ENCODE measurements at places on chromosomes 12 and 14.
A peak's percentile ranks its signal among the peaks of the same experiment; 100 is the strongest.

- no peak for DNase-seq
Observed at GRCh38 chr14:104432611-104433231, 146.8 kb upstream of the C14orf180 start.

DNA sequence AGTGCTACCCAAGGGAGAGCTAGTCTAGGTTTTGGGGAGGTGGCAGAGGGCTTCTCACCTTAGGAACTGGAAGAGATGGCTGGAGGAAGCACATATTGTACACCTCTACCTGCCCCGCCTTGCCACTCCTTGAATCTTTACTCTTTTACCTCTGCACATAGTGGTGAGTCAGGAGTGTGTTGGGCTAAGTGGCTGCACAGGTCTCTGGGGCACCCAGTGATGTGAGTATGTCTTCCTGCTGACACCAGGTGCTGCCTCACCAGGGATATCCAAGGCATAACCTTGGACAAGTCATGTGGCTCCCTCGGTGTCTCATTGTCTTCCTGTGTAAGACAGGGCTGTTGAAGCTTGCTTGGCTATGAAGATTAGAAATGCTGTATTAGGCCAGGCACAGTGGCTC is 19.8 kb upstream of the CABP1 start:
- peak; percentile 85 for DNase-seq

GRCh38 chr12:131782061-131782460 is 46.1 kb upstream of the MMP17 start:
- DNase-seq, result no peak

GRCh38 chr12:114767906-114768722 is 84.1 kb upstream of the TBX3 start:
- no peak for DNase-seq

GRCh38 chr14:76396714-76397187 is 20.8 kb downstream of the ESRRB start:
- peak; percentile 66 for DNase-seq

- no peak for DNase-seq
Observed at GRCh38 chr12:30934811-30935210, 8.3 kb downstream of the TSPAN11 start.

- no peak for DNase-seq
Observed at GRCh38 chr12:129927316-129927900, 23.6 kb upstream of the TMEM132D start.

GRCh38 chr12:99250091-99250490 is 397.5 kb upstream of the GARIN6 start:
- DNase-seq, result no peak
